ENCODE measurements at places on chromosomes 11 and 22.

- no peak for DNase-seq
These were observed 11.4 kb downstream of the UCP2 start for GRCh38 chr11:73971175-73971719.

- no peak for DNase-seq
These were observed 73.1 kb upstream of the POU2AF2 start for GRCh38 chr11:111172321-111172862.

- DNase-seq: no peak
These were observed 627.8 kb upstream of the ANO5 start for GRCh38 chr11:21564833-21565682.

DNA sequence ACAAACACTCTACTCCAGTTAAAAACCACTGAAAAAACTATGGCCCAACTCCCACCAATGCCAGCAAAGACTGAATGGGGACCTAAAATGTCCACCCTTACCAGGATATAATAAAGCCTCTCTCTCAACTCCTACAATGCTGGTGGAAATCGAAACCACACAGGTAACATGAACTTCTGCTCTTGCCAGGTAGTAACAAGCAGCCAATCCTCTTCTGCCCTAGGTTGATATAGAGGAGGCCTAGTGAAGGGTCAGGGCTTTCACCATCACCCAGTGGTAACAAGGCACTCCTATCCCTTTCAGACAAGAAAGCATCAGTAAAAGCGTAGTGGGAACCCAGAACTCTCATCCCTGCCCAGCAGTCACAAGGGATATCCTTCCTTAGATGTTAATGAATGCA is 22.6 kb downstream of the DCUN1D5 start:
- peak; percentile 4 for DNase-seq

DNA sequence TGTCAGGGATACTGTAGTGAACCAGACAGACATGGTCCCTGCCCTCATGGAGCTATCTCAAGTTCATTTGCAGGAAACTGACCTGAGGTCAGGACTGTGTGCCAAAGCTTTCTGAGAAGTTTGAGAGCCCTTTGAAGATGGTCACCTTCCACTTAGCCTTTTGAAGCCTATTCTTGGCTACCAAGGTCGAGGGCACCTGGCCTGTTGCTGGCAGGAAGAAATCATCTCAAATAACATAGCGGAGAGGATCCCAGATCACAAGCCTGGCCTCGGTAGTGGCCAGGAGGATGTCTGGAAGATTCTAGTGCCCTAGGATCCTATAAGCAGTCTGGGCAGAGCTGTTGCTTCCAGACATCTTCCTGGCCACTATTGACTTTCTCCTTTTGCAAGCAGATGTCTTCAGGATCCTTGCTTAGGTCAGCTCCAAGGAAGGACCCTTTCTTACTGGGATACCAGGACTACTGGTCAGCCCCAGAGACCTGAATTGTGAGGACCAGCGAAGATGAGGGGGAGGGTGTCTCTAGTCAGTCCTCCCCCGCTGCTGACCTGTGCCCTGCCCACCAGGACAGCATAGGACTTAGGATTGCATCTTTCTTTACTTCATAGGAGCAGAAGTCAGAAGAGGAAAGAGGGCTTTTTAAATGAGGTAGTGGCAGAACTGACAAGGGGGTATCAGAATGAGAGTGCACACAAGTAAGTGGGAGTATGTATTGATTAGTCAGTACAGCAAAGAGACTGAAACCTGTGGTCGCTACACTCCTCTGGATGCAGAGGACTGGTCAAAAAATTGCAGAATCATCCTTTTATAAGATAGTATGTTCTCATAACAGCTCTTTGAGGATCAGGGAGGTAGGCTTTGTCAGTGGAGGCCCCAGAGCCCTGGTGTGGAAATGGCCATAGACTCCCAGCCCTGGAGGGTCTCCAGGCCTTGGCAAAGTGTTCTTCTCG is 94.8 kb downstream of the TEAD1 start:
- DNase-seq: no peak
